A549 treated with ZK216348 at 1 μM for 4 hours (cell line): ENCODE measurements at places on chromosomes 16 and 17. TPM values are rescaled to one million over a fixed set of nuclear protein-coding genes. Genes with fewer than 3 reads are reported as not detected.

The SLFN14 gene
- total RNA-seq, result not detected in 5 replicates

The SAP30BP gene
- total RNA-seq, result 102 to 139 TPM (median 117 TPM) in 5 replicates

The MPO gene
- not detected in 5 replicates for total RNA-seq

The SLC38A7 gene
- 18.2 to 22.2 TPM (median 18.7 TPM) in 5 replicates for total RNA-seq
